Stimulated activated CD4-positive, alpha-beta T cell treated with anti-CD3 and anti-CD28 coated beads, TNF-alpha, amount 100 ng/mL, for 1 hour (primary cell): ENCODE measurements at places on chromosomes 5 and 9.

DNA sequence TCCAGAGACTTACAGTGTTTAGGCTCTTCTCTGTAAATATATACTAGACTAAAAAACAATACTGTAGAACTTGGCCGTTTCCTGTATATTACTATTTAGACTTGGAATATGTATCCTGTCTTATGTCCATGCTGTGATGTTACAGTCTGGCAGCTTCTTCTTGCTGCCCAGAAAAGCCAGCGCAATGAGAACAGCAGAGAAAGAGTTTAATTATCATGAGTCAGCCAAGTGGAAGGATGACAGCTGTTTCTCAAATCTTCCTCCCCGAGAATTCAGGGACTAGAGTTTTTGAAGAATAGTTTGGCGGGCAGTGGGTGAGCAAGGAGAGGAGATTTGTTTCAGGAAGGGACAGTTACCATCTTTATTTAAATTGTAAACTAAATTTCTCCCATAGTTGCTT, 37.5 kb downstream of the NAA35 start:
- no peak for DNase-seq

GRCh38 chr9:135416664-135417290, 62.8 kb upstream of the PPP1R26 start:
- no peak for DNase-seq

DNA sequence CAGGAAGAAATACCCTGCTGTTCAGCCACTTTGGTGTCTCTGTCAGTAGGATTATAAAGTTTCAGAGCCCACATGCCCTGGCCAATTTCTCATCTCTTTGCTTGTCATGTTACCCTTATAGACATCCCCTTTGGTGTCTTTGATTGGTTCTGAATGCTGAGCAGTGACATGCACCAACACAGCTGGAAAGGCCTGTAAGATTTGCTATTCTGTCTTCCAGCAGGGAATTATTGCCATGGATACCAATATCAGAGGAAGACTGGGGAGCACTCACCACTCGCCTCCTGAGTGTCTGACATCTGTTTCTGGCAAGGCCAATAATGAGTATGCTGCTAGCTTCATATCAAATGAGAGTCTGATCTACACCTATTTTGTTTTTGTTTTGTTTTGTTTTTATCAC, 34.4 kb downstream of the RAB3C start:
- DNase-seq: no peak

DNA sequence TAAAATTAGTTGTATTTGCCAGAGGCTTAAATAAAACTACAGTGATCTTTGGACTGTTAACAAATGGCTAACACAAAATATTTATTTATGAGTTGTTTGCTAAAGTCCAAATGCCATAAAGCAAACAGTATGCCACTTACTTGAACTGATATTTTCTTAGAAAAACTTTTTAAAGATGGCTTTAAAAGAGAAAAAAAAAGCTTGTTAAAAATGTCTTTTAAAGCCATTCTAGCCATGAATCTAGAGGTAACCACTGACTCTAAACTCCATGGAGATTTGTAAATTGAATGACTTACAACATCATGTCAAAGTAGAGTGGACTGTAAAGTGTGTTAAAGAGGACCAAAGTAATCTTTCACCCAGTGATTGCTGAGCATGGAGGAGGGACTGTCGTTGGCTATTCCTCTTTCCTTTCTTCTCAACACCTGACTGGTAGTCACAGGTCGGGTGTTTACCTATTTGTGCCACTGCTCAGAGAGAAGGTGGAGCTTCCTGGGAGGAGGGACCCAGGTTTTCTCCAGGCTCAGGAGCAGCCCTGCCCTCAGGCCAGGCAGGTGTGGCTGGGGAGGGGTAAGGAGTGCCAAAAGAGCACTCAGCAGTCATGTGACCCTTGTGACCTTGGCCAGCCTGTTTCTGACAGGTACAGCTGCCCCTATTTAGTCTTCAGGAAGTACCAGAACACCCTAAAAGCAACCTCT, 69.1 kb upstream of the TJP2 start:
- no peak for DNase-seq

DNA sequence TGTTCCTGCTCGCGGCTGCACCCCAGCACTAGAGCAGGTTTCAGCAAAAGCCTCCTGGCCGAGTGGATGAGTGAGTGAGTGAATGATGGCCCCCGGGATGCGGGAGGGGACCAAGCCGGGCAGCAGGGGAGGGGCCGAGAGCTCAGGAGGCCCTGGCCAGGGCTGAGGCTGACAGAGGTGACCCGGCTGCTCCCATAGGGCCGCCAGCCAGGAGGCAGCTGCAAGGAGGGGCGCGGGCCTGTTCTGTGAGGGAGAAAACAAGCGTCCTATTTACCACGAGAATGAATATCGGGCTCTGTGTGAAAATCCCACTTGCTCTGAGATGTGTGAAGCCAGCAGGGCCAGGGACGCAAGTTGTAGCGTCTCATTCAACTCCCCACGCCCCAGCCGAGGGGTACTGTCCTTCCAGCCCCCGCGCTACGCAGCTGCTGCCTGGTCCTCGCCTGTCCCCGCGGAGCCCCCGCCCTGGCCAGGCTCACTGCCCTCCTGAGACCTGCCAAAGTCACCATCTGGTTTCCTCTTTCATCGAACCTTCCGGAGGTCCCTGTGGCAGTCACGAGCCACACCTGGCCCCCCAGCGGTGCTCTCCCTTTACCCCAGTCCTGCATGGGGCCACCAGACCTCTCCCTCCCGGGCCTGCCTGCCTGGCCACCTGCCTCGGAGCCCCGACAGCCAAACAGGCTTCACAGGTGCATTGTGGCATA, 38.8 kb downstream of the RASGEF1C start:
- DNase-seq: no peak

- no peak for DNase-seq
Measured at GRCh38 chr9:132041798-132042197, 37.9 kb downstream of the MED27 start.

GRCh38 chr9:130694205-130694604, 625 bp downstream of the EXOSC2 start:
- no peak for DNase-seq

DNA sequence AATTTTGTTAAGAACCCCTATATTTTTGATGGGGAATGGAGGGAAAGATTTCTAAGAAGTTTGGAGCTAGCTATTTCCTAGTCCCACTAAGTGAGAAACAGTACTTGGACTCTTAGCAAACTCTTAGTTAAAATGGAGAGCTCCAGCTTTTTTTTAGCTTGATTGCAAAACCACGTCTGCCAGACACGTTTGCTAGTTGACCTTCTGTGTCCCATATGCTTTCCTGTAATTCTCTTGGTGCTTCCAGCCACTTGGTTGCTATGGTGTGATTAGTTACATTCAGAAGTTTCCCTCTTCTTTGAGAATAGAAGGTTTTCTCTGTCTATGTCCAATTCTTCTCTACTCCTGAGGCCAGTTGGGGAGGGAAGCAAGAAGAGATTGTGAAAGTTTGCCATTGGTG, 417.0 kb upstream of the TLE4 start:
- DNase-seq: no peak

- no peak for DNase-seq
Measured at GRCh38 chr5:85813146-85813545, 804.6 kb upstream of the COX7C start.
